ENCODE measurements at places on chromosomes 11 and 22. TPM values are rescaled to one million over a fixed set of nuclear protein-coding genes. Genes with fewer than 3 reads are reported as not detected.
A peak's percentile ranks its signal among the peaks of the same experiment; 100 is the strongest.

DNA sequence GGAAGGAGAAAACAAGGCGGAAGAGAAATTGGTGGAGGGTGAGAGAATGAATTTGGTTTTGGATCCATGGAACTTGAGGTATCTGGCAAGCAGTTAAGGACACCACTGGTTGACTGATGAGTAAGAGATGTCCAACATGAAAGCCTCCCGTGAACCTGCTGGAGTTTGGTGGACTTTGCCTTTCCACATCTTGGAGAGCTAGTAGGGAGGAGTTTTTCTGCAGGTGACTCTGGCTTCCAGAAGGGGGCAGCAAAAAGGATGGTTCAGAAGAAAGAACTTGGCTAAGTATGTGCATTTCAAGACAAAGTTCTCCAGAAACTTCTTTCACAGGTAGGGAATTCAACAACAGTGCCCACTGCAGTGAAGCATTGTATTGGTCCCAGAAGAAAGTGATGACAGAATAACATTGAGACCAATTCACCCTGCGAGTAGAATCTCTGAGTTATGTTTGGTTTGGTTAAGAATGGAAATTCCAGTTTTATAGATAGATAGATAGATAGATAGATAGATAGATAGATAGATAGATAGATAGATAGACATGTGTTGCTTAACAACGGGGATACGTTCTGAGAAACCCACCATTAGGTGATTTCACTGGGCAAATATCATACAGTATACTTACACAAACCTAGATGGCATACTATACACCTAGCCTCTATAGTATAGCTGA, 28.5 kb downstream of the DCDC1 start:
- peak; percentile 69 for DNase-seq
- H3K27me3 ChIP-seq, result peaks cover 6% of the 10 kb centered on the region
- no peak overlapping the region for H3K4me3 ChIP-seq

- no peak overlapping the region for H3K4me3 ChIP-seq
- H3K27ac ChIP-seq, result no peak overlapping the region
- H3K36me3 ChIP-seq, result no peaks in the 10 kb centered on the region
These were observed 44.7 kb upstream of the SLN start for GRCh38 chr11:107756553-107756952.

GRCh38 chr11:37858398-37858797, 1260.4 kb upstream of the RAG2 start:
- DNase-seq, result no peak
- H3K27me3 ChIP-seq, result no peaks in the 10 kb centered on the region
- H3K27ac ChIP-seq, result no peak overlapping the region
- no peak overlapping the region for H3K4me3 ChIP-seq
- no peaks in the 10 kb centered on the region for H3K36me3 ChIP-seq
- H3K4me1 ChIP-seq, result no peaks in the 10 kb centered on the region

Gene CDC42BPG
- 0.05 TPM for total RNA-seq

Gene PDGFD
- total RNA-seq, result not detected

Gene FAM227A
- total RNA-seq, result 0.71 TPM
